ENCODE measurements at places on chromosomes 3 and 15. TPM values are rescaled to one million over a fixed set of nuclear protein-coding genes. Genes with fewer than 3 reads are reported as not detected.
A peak's percentile ranks its signal among the peaks of the same experiment; 100 is the strongest.

The CYP1A1 gene
- 0.13 TPM for total RNA-seq

The GMPS gene
- total RNA-seq: 43.9 TPM

DNA sequence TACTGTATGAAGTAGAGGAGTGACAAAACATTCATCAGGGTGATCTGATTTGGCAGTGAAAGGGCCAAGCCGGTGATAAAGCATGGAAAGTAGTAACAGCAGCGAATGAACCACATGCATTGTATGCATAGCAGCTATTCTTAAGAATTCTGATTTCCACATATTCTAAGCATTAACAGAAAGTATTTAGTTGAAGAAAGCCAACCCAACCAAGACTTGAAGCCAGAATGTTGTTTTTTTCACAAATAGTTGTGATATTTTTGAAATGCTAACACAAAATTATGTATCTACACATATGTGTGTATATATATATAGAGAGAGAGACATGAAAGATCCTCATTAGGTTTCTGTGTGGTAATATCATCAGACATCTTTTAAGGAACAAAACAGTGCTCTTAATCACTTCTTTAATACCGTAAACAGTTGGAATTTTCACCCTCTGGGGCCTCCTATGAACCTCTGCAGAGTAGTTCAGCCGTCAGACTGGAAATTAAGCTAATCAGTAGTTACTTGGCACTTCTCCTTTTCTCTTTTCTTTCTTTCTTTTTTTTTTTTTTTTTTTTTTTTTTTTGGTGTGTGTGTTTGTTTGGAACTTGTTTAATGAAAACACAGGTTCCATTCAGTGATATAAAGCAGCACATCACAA is 139.6 kb downstream of the CMSS1 start:
- no peak overlapping the region for H3K4me3 ChIP-seq
- peaks cover 3% of the 10 kb centered on the region for H3K4me1 ChIP-seq
- no peak overlapping the region for H3K27ac ChIP-seq
- no peaks in the 10 kb centered on the region for H3K36me3 ChIP-seq

GRCh38 chr3:108223928-108224327 is 1.7 kb upstream of the IFT57 start:
- H3K27ac ChIP-seq: peak overlapping the region; percentile 32
- no peaks in the 10 kb centered on the region for H3K36me3 ChIP-seq
- peaks cover 6% of the 10 kb centered on the region for H3K4me1 ChIP-seq
- H3K4me3 ChIP-seq: no peak overlapping the region

- no peak for DNase-seq
- H3K4me1 ChIP-seq: peaks cover 11% of the 10 kb centered on the region
- no peaks in the 10 kb centered on the region for H3K27me3 ChIP-seq
- no peak overlapping the region for H3K4me3 ChIP-seq
- no peak overlapping the region for H3K27ac ChIP-seq
These were observed 239.9 kb downstream of the EPHB1 start for GRCh38 chr3:135034891-135035440.

DNA sequence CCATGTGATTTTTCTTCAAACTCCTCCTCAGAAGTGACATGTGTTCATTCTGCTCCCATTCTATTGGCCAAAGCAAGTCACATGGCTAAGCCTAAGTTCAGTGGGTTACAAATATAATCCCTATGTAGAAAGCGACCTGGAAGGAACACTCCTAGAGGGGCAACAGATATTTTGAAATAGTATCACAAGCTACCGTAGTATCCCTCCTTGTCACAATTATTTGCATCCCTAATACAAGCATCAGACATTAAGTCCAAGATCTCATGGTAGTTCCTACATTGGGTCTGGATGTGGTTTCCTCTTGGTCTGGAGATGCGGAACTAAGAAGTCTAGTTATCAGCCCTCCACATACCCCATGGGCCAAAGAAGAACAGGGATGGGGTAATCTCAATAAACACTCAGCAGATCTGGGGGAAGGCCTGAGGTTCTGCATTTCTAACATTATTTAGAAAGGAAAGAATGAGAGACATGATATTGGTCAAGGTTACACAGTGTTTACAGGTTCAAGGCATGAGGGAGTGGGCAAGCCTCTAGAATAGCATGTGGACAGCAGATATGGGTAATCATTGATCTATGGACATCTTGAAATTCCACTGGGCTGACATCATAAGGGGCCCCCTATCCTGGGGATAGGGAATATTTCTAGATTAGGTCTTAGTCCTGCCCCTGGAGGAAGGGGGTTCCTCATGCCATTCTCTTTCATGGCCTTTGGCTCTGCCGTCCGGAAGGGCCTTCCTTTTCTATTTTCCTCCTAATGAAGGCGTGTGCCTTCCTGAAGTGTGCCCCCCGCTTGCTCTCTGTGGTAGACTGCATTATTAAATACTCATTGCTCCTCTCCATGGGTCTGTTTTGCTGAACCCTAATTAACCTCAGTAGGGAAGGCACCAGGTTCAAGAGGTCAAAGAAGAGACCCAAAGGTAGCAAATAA is 17.8 kb upstream of the ABHD2 start:
- H3K4me1 ChIP-seq: no peaks in the 10 kb centered on the region
- no peak overlapping the region for H3K27ac ChIP-seq
- no peak for DNase-seq

The FBXW12 gene
- not detected for total RNA-seq

The CP gene
- 72.1 TPM for total RNA-seq

The PPM1L gene
- total RNA-seq: 13.8 TPM

DNA sequence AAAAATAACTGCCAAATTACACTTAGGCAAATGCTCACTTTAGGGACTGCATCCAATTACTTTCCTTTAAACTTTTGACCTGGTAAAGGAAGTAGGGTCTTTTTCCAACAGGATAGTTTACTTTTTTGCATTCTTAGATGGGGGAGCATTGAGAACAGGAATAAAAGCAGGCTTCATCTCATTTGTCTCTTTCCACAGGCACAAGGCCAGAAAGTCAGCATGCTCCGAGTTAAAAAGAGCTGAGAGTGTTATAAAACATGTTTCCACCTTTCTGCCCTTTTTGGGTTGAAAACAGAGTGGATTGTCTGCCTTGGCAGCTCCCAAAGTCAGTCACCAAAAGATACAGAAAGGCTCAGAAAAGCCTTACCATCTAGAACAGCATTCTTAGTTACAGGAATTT is 404.9 kb upstream of the ALCAM start:
- H3K4me1 ChIP-seq: no peaks in the 10 kb centered on the region
- no peak overlapping the region for H3K4me3 ChIP-seq
- no peak overlapping the region for H3K27ac ChIP-seq
- no peaks in the 10 kb centered on the region for H3K36me3 ChIP-seq

- no peak overlapping the region for H3K4me3 ChIP-seq
- H3K4me1 ChIP-seq: no peaks in the 10 kb centered on the region
- no peak for DNase-seq
- no peak overlapping the region for H3K27ac ChIP-seq
- no peaks in the 10 kb centered on the region for H3K36me3 ChIP-seq
These were observed 132.6 kb upstream of the PROK2 start for GRCh38 chr3:71917545-71917944.

DNA sequence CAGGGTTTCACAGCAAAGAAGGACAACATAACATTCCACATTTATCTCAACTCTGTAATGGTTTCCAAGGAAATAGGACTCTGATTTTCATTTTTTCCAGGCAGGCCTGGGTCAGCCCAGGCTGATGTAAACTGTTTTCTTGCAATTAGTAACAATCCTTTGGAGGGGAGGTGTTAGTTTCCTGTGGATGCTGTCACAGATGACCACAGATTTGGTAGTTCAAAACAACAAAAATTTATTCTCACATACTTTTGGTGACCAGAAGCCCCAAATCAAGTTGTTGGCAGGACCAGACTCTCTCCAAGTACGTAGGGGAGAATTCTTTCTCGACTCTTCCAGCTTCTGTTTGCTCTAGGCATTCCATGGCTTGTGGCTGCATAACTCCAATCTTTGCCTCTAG is 88.0 kb downstream of the EDEM1 start:
- H3K27me3 ChIP-seq: no peaks in the 10 kb centered on the region
- H3K36me3 ChIP-seq: no peaks in the 10 kb centered on the region
- DNase-seq: no peak
- H3K4me3 ChIP-seq: no peak overlapping the region

DNA sequence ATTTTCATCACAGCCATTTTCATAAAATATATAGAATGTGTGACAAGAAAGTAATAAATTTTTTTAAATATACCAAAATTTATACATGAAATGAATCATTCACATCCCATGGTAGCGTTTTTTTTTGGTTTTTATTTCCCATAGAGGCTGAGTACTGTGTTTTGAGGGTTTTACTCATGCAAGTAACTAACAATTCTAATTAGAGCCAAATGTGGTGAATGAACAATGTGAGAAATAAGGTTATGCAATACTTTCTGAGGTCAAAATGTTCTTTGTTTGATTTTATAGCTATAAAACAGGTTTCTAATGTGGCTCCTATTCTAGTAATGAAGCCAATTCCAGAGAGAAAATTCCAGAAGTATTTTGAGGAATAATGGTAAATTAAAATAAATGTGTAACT is 386.8 kb downstream of the TBC1D5 start:
- no peak for DNase-seq
- H3K27ac ChIP-seq: no peak overlapping the region
- H3K27me3 ChIP-seq: no peaks in the 10 kb centered on the region

DNA sequence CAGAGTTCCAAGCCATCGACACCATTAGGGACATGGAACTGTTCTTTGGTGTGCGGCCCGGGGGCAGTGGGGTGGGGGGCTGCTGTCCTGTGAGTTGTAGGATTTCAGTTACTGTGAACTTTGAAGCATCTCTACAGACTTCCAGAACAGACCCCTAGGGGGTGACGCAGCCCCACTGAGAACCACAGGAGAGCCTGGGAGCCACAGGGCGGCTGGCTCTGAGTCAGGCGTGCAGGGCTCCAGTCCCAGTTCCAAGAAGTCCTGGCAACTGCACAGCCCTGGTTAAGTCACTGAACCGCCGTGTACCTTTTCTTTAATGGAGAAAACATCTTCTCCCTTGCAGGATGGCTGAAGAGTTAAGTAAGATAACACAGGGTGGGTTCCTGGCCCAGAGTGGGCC is 23.5 kb upstream of the LRTM1 start:
- H3K36me3 ChIP-seq: no peaks in the 10 kb centered on the region
- H3K4me1 ChIP-seq: no peaks in the 10 kb centered on the region
- DNase-seq: peak; percentile 71

DNA sequence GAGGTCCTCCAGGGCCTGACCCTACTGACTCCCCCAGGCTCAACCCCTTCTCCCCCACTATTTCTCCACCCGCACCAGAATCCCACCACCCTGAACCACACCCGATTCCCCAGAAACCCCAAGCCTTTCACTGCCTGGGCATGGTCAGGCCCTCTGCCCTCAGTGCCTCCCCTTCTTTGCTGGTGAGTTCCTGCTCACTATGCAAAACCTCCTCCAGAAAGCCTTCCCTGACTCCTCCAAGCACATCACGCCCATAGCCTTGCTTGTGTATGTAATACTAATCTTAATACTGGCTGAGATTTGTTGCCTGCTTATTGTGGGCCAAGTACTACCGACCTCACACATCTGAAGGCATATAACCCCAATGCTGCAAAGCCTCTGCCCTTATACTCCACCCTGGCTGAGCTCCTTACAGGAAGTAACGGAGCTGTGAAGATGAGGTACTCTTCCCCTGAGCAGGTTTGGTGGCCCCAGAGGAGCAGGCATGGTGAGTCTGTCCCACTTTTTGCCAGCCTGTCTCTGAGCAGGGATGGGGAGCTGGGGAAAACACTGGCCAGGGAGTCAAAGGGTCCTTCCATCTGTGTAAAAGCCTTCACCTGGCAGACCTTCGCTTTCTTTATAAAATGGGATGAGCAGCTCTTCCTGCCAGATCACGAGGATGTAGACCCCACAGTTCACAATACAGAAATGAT is 9.5 kb downstream of the RAB6B start:
- H3K36me3 ChIP-seq: no peaks in the 10 kb centered on the region
- H3K4me3 ChIP-seq: no peak overlapping the region
- no peaks in the 10 kb centered on the region for H3K4me1 ChIP-seq
- no peaks in the 10 kb centered on the region for H3K27me3 ChIP-seq
- no peak overlapping the region for H3K27ac ChIP-seq

DNA sequence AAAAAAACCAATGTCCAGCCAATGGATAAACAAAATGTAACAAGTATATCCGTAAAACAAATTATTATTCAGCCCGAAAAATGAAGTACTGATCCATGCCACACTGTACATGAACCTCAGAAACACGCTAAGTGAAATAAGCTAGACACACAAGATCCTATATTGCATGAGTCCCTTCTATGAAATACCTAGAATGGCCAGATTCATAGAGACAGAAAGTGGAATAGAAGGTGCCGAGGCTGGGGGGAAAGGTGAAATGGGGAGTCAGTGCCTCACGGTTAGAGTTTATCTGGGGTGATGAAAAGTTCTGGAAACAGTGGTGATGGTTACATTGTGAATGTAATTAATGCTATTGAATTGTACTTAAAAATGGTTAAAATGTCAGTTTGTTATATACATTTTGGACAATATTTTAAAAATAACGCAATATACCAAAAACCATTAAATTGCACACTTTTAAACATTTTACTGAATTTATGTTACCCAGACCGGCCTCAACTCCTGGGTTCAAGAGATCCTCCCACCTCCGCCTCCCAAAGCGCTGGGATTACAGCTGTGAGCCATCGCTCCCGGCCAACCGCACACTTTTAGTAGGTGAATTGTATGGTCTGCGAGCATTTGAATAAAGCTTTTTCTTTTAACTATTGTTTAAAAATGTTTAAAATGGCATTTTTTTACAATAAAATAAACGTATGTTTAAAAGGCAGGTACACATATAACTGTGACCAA is 2.1 kb downstream of the RNF168 start:
- peaks cover 3% of the 10 kb centered on the region for H3K4me1 ChIP-seq
- DNase-seq: no peak
- H3K36me3 ChIP-seq: no peaks in the 10 kb centered on the region
- H3K4me3 ChIP-seq: peak overlapping the region; percentile 84

- DNase-seq: no peak
- no peaks in the 10 kb centered on the region for H3K4me1 ChIP-seq
- H3K36me3 ChIP-seq: no peaks in the 10 kb centered on the region
- H3K27ac ChIP-seq: no peak overlapping the region
These were observed 6.1 kb upstream of the USP8 start for GRCh38 chr15:50418041-50418583.

DNA sequence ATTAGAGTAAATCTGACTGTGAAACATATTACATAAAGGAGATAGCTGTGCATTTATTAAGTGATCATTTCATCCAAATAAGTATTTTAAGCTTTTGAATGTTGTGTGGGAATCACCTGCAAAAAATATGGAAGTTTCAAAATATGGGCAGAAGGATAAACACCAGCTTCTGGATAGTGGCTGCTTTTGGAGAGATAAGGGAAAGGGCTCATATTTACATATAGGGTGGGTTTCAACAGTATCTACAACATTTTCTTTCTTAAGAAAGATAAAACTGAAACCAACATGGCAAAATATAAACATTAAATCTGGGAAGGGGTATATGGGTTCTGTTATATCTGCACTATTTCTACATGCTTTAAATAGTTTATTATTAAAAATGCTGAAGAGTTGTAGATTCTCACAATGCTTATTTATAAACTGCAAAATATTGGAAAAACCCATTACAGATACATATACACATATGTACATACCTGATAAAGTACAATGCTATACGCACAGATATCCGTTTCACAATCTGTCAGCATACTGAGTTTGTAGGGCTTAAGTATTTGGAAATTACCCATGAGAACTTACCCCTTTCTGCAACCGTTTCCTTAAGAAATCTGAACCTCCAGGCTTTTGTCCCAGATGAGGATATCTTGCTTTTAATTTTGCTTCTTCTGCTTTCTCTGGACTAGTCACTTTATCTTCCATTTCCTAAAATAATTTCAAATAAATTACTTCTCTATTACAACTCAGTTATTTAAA is 12.1 kb downstream of the ARPP19 start:
- H3K27ac ChIP-seq: no peak overlapping the region
- H3K27me3 ChIP-seq: no peaks in the 10 kb centered on the region
- H3K4me1 ChIP-seq: no peaks in the 10 kb centered on the region
- no peak for DNase-seq

Measured in kidney (tissue), 22 donors.